Hematopoietic multipotent progenitor cell treated with erythropoietin and hydrocortisone succinate and interleukin-3 and kit ligand, for 4 days (in vitro differentiated cells): ENCODE measurements at places on chromosomes 4 and X.
A peak's percentile ranks its signal among the peaks of the same experiment; 100 is the strongest.

- peak; percentile 59 for DNase-seq
Observed at GRCh38 chrX:65601530-65602220, 65.8 kb upstream of the MSN start.

DNA sequence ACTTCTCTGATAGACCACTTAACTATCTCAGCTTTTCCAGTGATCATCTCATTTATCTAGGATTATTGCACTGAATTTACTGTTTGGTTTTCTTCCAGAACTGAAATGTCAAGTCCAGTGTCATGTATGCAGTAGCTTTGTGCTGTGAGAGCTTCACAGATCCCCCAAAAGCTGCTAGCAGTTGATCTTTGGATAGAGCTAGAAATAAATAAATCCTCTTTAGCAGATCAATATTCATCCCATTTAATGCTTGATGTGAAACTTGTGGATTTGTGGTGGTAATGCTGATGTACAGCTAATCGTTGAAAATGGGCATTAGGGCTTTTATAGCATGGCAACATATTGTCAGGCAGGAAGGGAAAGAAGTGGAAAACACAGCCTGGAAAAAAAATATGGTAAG lies 509.6 kb upstream of the FAM241A start:
- DNase-seq = no peak

- no peak for DNase-seq
Observed at GRCh38 chr4:15148199-15148598, 145.9 kb downstream of the CPEB2 start.

DNA sequence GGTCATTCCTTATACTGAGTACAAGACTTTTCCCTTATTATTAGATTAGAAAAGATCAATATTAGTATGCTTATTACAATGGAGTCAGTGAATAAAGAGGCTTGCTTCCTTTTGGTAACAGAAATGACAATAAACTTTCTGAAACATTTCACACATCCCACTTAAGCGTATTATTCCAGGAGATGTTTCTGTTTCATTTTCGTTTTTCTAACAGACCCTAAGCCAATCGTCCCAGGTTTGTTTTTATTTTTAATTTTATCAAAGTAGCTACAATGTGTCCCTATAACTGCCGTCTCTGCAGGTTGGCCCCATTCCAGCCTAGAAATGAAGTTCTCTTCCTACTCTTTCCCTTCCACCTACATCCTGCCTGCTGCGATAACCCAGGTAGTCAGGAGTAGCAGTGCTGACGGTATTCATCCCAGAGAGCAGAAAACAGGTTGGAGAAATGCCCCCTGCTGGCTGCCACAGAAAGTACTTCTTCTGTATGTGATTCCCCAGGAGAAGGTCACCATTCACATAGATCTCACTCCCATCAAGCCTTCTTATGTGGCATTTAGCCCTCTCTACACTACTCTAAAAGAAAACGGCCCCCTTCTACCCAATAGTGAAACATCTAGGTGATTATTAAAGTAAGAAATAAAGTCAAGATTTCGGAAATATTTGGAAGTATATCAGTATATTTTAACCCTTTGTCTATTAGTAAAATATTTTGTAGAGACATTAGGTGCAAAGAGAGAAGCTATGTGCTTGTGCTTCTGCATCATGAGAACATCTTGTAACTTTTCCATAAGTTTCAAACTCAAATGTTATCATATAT lies 40.4 kb downstream of the ENPEP start:
- DNase-seq = peak; percentile 85

DNA sequence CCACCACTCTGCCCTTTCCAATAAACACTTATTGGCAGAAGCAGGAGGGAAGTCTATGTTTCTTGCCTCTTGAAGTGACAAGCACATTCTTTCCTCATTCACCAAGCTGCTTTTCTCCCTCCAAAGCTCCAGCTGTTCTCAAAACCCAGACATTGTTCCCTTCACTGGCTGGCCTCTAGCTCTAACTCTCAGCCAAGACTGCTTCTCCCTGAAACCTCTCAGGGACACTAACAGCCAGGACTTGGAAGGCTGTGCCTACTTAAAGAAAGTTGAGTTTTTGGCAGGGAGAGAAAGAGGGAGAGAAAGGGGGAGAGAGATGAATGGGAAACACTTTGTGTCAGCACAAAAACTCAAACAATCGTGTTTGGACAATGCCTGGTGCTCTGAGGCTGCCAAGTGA lies 99.5 kb downstream of the COX18 start:
- no peak for DNase-seq

- DNase-seq = no peak
Observed at GRCh38 chr4:159447296-159447695, 344.4 kb downstream of the RAPGEF2 start.

DNA sequence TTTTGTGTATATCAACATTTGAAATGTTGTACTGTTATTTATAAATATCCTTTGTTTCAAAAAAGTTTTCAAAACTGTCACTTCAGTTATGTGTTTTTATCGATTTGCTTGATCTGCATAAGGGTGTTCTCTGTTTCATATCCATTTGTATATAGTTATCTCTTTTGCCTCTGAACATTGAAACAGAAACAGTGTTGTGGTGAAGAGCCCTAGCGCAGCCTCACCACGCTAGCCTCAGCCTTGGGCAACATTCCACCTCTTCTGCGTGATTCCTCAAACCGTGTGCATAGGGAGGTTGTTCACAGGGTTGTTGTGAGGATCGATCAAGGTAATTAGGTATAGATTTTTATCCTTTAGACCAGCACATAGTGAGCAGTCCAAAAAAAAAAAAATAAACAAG lies 287.0 kb upstream of the GALNT7 start:
- DNase-seq = no peak

DNA sequence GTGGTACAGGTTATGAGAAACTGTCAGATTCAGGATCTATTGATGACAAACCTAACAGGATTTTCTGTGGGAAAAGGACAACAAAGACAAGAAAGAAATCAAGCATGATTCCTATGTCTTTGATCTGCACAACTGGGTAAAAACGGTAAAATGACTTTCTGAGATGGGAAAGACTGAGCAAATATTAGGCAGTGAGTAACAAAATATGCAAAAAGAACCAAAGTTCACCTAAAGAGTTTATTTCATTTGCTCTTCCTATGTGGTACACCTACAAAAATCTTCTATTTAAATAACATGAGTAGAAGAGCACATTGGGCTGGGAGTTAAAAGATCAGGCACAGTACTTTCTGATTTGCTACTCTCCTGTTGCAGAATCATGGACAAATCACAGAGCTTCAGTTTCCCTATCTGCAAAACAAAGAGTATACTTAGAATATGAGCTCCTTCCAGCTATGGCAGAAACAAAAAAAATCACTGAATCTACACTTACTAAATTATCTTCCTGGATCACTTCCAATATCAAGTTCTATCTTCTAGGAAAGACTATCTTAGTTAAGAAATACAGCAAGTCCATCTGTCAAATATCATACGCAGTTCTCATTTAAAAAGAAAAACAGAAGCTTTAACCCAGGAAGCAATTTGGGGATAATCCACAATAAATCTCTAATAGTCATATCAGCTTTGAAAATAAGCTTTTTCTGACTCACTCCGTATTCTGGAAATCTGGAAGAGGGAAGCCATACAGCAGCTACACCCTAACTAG lies 37.4 kb downstream of the NFXL1 start:
- no peak for DNase-seq

GRCh38 chr4:148027201-148027600 lies 295.3 kb downstream of the ARHGAP10 start:
- DNase-seq = no peak
